ENCODE measurements at places on chromosomes 3 and 15. TPM values are rescaled to one million over a fixed set of nuclear protein-coding genes. Genes with fewer than 3 reads are reported as not detected.

DNA sequence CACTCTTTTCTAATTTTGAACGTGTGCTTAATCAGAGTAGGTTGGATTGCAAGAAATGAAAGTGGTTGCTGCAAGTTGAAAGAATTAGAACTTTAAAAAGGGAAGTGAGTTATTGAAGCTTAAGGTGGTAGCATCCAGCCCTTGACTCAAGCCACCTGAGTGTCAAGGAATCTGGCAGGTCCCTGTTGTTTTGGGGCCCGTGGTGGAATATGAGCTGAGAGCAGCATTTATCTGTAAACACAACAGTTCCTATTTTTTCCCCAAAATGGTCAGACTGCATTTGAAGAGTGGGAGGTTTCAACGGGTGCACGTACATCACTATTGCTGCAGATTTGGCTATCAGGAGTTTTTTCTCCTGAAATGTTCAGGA, 1.7 kb downstream of the ITPR1 start:
- peak; percentile 62 for DNase-seq

- no peak for DNase-seq
Observed at GRCh38 chr3:147903026-147903425, 493.9 kb downstream of the ZIC1 start.

Gene ANKRD63
- total RNA-seq: not detected

Gene AADACL2
- not detected for total RNA-seq

DNA sequence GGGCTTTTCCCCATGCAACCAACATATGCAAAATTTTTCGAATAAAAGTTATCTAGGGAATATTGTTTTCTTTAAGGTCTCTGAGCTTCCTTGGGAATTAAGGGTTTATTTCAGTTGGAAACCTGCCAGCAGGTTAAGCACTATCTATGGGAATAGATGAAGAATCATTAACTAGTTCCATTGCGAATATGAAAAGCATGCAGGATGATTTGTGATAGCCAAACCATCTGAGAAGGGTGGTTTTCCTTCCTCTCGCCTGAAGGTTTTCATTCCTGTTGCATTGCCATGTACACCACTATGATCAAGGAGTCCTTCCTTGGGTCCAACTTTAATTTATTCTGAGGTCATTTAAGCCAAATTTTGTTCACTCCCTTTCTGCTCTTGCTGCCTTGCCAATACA, 184.9 kb downstream of the NR2F2 start:
- no peak for DNase-seq

DNA sequence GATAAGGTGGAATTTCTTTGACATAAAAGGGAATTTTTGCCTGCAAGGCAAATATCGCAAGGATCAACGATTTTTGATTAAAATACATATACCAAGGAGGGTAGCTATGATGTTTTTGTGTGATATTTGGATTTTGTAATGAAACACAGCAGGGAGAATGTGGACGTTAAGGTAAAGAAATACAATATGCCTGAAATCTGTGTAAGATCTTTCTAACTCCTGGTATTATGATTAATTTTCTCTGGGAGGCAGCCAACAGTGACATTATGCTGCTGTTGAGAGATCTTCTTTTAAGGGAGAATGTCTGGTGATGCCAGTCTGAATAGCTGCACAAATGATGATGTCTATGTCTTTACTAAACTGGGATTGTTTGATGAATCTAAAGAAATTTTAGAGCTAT, 972.2 kb downstream of the SQOR start:
- no peak for DNase-seq

- DNase-seq: no peak
Observed at GRCh38 chr15:41341519-41341918, 8.8 kb downstream of the NUSAP1 start.

GRCh38 chr3:127458696-127459604, 131.6 kb downstream of the TPRA1 start:
- DNase-seq: peak; percentile 79

Gene NANOGP8
- not detected for total RNA-seq

DNA sequence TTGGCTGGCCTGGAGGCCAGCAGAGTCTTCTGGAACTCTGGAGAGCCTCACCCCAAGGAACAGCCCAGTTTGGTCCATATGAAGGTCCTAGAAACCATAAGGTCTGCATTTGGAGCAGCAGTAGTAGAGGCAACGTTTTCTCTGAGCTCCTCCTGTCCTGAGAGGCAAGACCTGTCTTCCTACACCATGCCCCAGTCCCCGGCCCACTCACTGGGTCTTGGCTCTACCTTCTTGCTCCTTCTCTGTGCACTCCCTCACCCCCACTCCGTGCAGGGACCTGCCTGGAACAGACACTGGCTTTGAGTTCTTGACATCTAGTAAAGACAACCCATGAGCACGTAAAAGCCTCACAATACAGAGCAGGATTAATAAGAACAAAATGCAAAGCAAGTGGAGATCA, 76.6 kb downstream of the CHRD start:
- no peak for DNase-seq

DNA sequence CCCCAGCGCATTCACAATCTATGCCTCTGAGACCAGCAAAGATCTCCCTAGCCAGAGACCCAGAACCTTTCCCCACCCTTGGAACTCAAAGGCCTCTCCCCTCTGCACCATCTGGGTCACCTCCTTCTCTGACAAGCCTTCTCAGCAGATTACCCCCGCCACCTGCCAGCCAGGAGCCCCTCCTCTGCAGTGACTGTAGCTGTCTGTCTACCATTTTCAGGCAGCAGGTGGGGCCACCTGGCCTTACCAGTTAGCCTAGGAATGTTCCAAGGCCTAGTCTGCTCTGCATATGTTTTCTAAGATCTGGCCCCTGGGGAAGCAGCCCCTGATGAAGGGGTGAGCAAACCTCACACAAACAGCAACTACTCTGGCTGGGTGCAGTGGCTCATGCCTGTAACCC, 2.4 kb downstream of the MYLK start:
- DNase-seq: peak; percentile 48

Gene CCR3
- total RNA-seq: not detected

Gene OCA2
- total RNA-seq: not detected

DNA sequence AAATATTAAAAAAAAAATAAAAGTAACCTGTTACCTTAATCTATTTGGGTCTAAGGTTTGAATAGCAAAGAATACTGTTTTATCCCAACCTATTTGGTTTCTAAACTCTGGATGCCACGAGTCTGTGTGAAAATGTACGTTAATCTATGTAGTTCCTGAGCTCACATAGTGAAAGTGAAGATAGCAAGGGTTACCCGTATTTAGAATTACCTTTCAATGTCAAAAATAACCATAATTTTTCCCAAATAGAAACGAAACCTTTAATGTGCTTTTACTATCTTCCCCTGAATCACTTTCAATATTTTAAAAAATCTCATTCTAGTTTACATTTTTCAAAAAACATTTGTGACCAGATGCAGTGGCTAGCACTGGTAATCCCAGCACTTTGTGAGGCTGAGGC, 5.8 kb upstream of the USP50 start:
- no peak for DNase-seq

DNA sequence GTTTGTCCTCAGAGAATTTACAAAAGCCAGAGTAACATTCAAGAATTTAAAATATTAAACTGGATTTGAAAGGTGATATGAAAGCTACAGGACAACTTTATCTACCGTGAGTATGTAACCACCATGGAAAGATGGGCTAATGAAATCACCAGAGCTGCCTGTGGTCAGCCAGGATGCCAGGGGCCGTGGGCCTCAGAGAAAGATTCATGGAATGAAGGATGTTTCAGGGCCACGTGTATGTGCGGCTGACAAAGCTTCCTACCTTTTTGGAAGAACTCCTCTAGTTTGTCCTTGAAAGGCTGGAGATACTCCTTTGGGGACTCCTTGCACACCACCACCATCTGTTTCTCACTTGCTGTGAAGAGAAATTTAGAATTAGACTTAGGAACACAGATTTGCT, 138.9 kb downstream of the GREM1 start:
- no peak for DNase-seq

Gene IL5RA
- not detected for total RNA-seq

Gene THBS1
- 1.9 TPM for total RNA-seq

GRCh38 chr15:26355472-26356074, 417.3 kb downstream of the GABRB3 start:
- no peak for DNase-seq

Gene CEMIP
- total RNA-seq: not detected

GRCh38 chr3:115162759-115163158, 15.7 kb upstream of the ZBTB20 start:
- DNase-seq: no peak

Gene WDR93
- not detected for total RNA-seq

GRCh38 chr3:184348057-184348382, 10.6 kb downstream of the FAM131A start:
- no peak for DNase-seq
